Activated T-cell treated with anti-CD3 and anti-CD28 coated beads for 24 hours (primary cell): ENCODE measurements at places on chromosomes 6 and 20.

DNA sequence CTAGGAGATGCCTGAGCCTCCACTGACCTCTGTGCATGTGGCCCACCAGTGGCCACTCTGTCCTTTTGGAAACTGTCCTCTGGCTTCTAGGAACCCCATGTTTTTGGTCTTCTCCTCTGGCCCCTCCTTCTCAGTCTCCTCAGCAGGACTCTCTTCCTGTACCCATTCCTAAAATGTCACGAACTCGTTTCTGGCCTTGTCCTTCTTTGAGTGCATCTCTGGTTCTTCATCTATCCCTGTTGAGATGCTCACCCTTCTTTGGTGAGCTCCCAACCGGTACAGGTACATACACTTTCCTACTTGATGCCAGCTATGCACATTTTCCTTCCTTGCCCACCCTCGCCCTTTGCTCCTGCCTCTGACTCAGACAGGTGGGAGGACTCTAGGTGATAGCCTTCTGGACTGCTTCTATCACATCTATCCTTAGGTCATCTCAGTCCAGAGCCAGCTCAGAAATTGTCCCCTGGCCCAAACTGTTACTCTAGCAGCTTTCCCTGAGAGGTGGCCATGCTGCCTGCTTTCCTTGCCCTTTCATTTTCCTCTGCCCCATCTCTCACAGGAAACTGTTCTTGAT is 14.8 kb upstream of the NNAT start:
- no peak for DNase-seq

GRCh38 chr6:133394630-133395029 is 153.5 kb downstream of the EYA4 start:
- no peak for DNase-seq

DNA sequence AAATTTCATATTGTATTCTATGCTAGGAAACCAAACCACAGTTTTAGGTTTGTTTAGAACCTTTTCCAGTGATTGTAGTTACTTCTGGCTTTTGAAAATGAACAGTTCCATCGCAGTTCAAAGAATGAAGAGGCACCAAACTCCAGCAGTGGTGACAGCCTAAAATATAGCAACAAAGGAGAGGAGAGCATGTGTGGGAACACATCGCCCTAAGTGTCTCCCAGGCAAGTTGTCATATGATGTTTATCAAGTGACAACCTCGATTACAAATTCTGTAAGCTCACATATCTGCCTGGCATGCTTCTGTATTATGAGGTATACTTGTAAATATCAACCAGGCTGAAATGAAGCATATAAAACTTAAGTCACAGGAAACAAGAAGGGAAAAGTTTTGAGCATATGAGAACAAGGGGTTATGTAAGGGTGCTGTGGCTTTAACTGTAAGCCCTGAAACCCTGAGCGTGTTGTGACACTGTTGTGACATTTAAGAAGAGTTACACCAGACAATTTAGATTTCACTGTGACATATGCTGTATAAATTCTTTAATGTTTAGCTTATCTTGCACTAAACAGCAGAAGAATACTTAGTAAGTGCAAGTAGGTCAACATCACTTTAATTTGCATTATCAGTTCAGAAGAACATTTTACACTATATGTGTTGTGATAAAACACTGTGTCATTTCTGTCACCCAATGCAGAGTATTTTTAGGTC is 29.1 kb upstream of the FBXL4 start:
- no peak for DNase-seq

- DNase-seq: no peak
Observed at GRCh38 chr20:48819821-48820648, 7.8 kb downstream of the PREX1 start.

DNA sequence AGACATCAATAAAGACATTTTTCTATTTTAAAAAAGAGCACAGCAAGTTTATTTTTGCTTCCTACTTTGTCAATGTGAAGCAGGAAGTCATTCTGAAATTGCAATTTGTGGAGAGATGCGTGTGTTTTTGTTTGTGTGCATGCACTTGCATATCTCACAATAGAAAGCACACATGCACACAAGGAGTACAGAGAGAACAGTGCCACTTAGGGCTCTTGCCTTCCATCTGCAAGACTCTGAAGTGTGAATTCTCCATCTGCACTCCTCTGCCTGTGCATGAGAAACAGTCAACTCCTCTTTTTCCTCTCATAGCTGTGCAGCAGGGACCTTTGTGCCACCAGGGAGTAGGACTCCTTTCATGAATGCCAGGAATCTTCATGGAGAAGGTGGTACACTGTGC is 316.3 kb upstream of the CNR1 start:
- no peak for DNase-seq

DNA sequence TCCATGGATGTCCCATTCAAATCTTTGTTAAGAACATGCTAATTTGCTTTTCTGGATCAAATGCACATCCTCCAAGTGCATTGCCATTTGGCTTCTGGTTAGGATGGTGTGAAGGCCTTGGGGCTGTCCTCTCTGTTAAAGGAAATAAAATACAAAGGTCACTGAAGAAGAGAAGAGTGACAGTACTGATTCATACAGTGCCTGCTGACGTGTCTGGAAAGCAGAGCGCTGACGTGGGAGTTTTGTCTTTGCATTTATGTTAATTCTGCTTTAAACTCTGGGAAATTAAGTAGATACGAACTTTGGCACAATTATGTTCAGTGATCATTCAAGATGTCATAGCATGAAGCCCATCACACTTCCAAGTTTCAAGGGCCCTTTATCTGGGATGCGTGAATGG is 33.2 kb downstream of the SYNDIG1 start:
- no peak for DNase-seq

DNA sequence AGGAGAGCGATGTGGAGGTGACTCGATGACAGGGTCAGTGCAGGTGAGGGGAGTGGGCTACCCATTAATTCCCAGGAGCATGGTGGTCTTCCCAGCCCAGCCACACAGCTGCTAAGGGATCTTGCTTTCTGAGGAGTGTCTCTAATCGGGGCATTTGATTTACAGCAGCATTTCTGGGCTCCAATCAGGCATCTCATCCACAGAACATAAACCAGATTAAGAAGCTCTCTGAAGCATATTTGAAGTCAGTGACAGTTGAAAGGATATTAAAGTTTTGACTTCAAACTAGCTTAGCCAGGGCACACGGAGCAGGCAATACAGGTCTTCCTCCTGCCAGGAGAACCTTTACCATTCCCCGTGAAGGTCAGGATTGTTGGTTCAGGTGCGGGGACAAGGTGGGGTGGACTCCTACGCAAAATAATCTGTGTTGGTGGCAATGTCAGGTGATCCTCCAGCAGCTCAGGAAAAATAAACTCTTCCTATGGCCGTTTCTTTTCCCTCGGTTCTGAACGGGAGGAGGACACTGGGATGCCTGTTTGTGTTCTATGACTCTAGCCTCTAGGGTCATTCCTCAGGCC is 39.9 kb upstream of the ZNF831 start:
- DNase-seq: no peak

DNA sequence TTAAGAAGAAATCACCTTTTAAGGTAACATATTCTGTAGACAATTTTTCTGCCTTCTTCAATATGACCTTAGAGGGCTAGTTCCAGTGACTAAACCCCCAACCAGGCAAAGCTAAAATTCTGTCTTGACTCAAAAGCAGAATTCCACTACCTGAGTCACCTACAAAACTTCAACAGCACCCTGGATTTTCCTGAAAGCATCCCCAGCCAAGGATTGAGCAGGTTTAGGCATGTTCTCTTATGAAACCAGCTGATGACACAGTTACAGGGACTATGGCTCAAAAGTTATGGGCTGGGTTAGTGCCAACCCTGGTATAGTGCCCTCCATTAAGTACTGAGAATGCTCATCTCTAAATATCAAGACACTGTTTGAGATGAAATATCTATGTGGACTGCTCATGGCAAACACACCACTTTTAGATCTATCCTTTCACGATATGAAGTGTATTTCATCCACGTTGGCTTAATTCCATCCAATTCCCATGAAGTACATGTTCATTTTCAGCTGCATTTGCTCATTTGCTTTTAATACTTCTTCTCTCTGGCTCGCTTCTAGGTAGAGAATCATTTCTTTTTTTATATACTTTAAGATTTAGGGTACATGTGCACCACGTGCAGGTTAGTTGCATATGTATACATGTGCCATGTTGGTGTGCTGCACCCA is 53.6 kb upstream of the TNFAIP3 start:
- no peak for DNase-seq

GRCh38 chr6:52423971-52424381 is 3.8 kb downstream of the EFHC1 start:
- no peak for DNase-seq

GRCh38 chr6:68046756-68047155 is 588.3 kb upstream of the ADGRB3 start:
- no peak for DNase-seq

- DNase-seq: no peak
Observed at GRCh38 chr20:38979434-38979833, 17.3 kb downstream of the DHX35 start.

DNA sequence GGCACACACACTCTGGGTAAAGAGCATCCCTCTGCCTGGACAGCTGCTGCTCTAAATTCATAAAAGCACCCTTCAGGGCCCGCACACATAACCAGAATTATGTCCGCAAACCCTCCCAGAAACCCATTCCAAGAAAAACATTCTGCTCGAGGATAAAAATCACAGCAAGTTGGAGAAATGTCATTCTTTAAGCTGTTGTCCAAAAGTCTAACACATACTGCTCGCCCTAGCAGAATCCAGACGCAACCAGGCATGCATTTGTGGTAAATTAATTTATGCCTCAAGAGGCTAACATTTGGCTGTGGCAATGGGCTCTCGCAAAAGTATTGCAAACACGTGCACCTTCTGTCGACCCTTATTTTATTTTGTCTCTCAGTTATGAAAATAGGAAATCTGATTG is 116.1 kb upstream of the INSM1 start:
- no peak for DNase-seq

DNA sequence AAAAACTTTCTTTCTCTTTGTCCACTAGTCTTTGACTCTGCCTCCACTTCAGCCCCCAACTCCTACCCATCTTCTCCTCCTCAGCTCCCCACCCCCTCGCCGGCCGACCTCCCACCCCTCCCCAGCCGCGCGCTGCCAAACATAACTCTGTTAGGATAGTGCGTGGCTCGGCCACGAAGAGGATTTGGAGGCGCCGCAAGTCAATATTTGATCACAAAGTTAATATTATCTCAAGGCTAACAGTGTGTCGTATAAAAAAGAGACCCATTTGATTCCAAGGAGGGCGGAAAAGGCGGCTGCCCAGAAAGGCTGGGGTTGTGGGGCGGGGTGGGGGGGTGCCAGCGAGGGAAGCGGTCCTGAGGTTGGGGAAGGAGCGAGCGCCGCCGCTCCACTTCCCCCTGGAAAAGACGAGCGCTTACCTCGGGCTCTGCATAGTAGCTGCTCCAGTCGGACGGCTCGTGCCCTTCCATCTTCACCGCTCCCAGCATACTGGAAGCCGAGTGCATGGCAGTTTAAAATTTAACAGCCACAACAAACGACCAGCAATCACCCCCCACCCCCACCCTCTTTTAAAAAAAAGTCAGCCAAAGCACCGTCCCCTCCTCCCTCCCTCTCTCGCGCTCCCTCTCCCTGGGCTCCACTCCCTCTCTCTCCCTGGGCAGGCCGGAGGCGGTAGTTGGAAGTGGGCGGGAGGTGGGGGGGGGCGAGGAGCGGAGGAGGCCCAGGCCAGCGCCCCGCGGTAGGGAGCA is 425 bp downstream of the FOXA2 start:
- no peak for DNase-seq

GRCh38 chr6:104404377-104404776 is 455.3 kb downstream of the HACE1 start:
- no peak for DNase-seq

GRCh38 chr6:134312038-134312660 is 5.8 kb downstream of the SGK1 start:
- no peak for DNase-seq

- no peak for DNase-seq
Observed at GRCh38 chr20:63106108-63106764, 99.5 kb upstream of the BHLHE23 start.

GRCh38 chr6:42333612-42334011 is 116.0 kb upstream of the MRPS10 start:
- no peak for DNase-seq

- no peak for DNase-seq
Observed at GRCh38 chr20:45840700-45841198, 7.2 kb downstream of the SNX21 start.

GRCh38 chr6:170075659-170076223 is 215.1 kb downstream of the DLL1 start:
- DNase-seq: no peak

- DNase-seq: no peak
Observed at GRCh38 chr6:7154341-7155139, 46.8 kb downstream of the RREB1 start.

DNA sequence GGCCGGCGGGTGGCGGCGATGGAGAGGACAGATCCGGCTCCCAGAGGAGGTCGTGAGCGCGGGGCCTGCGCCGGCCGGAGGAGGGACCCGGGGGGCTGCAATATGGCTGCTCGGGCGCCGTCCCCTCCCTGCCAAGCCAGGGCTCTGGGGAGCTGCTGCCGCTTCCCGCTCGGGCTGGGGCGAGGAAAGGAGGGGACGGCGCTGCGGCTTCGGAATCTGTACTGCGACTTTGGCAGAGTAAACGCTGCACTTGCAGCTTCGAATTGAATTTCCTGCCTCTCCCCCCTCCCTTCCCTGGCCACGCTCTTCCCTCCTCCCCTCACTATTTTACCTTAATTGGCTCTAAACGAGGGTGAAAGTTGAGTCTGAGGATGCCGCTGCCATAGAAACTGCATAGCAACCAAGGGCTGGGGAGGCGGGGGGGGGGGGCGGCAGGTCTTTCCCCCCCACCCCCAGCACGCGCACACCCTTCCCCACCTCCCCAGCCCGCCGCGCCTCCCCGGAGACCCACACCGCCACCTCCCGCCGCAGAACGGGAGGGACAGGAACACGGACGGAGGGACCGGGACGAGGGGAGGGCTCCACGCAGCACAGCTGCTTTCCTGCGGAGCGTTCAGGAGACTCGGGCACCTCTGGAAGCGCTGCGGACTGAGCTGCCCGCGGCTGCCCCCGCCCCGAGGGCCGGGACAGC is 93.9 kb downstream of the RNASET2 start:
- peak; percentile 13 for DNase-seq

GRCh38 chr6:153231048-153231646 is 100.1 kb upstream of the RGS17 start:
- peak; percentile 1 for DNase-seq

GRCh38 chr6:30887901-30888815 is 3.8 kb downstream of the DDR1 start:
- no peak for DNase-seq

GRCh38 chr6:99446076-99446475 is 21.0 kb upstream of the PNISR start:
- no peak for DNase-seq

DNA sequence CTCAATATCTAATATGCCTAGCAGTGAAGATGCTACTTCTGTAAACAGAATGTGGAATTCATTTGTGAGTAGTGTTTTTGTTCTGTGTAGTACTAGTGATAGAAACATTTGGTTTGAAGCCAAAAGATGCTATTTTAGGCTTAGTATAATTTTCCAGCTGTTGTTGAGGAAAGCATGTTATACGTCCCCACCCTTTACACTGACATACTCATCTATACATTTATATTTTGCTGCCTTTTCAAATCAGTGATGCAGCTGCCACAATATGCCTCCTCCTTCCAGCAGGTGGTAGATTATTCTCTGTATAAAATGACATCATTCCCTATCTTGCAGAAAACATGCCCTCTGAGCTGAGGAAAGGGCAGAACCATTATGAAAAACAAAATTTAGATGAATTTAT is 1217.6 kb upstream of the GJE1 start:
- no peak for DNase-seq
